Activated CD8-positive, alpha-beta T cell treated with anti-CD3 and anti-CD28 coated beads, Interleukin-2, amount 10 ng/mL, durations not matched to agents 7 days and 5 days (primary cell): ENCODE measurements at places on chromosomes 5 and 9.

DNA sequence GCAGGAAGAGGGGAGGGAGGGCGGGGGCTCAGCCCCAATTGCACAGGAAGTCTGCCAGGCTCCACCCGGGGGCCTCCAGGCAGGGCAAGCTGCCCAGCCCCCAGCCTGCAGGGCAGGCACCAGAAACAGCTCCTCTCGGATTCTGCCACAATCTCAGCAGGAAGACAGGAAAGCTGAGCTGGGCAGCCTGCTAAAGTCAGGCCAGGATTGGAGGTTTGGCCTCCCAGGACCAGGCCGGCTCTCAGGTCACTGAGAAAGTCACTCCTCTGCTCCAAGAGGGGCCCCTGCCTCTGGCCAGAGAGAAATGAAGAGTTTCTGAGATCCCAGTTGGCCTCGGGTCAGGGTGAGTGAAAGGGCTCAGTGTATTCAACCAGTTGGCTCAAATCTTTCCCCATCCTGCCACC lies 54.6 kb upstream of the STXBP1 start:
- DNase-seq, result peak; percentile 41

- no peak for DNase-seq
Observed at GRCh38 chr5:163387589-163388343, 49.6 kb upstream of the CCNG1 start.

DNA sequence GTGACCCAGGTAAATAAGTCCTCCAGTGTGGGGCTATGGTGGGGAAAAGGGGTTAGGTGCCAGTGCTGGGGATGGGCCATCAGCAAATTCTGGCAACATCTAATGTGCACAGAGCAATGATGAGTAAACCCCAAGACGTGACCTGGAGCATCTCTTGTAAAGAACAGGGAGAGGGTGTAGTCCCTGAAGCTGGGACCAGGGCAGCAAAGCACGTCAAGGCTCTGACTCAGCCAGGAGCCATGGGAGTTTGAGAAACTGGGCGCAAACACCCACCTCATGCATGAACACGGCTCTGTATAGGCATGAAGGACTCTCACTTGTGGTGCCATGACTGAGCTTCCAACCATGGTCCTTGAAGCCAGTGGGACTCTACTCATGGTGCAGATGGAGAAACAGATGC lies 51.8 kb downstream of the DUSP1 start:
- no peak for DNase-seq

DNA sequence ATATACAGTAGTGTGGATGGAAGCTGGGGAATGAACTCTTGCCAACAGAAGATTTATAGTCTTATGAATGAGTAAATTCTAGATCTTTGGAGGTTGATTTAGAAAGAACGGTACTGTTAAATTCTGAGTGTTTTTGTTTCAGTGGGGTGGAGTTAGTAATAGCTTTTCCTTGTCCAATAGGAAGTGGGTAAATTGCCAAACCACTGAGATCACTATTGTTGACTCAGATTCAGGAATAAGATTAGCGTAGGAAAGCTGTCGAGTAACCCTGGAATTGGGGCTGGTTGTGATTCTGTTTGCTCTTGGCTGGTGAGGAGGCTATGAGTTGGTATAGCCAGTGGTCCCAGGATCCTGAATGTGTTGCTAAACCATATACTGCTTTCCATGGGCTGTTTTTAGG lies 155.6 kb downstream of the ARHGAP26 start:
- DNase-seq, result no peak

- DNase-seq, result no peak
Observed at GRCh38 chr9:127336506-127337352, 60.2 kb upstream of the SLC2A8 start.

DNA sequence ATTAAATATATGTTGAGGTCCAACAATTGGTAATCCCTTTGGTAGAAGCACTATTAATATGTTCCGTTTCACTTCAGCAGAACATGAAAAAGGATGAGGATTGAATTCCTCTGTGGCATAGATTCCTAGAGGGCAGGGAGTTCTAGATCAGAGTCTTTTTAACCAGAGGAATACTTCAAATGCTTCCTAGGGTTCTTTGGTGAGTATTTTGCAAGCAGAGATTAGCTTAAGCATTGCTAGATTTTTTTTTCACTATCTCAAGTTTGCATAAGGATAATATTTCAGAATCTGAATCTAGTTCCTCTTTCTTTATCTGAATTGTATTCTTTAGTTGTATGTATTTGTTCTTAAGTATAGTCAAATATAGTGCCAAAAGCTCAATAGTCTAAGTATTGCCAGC lies 116.6 kb upstream of the ADAMTSL1 start:
- no peak for DNase-seq
